ENCODE measurements at places on chromosomes 4 and X.
A peak's percentile ranks its signal among the peaks of the same experiment; 100 is the strongest.

GRCh38 chrX:119997570-119997969 is 54.0 kb upstream of the NKAP start:
- no peak for DNase-seq

GRCh38 chrX:151679798-151680402 is 15.4 kb upstream of the PRRG3 start:
- DNase-seq, result no peak

DNA sequence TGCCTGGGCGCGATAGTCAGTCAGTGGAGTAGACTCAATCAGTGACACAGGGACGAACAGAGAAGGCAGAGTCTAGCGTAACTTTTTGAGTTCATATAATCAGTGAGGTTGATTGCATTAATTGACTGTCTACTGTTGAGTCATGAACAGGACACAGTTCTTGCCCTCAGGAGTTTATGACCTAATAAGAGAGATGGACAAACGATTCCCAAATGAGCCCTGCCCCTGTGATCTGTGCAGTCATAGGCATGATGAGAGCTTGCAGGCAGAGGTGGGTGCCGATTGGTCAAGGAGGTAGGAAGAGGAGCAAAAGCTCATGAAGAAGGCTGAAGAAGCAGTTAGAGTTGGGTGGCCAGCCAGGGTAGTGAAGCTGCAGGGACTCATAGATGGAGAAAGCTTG is 57.1 kb downstream of the ADD1 start:
- DNase-seq, result no peak

GRCh38 chr4:18022572-18023050 is 1.1 kb upstream of the LCORL start:
- no peak for DNase-seq

DNA sequence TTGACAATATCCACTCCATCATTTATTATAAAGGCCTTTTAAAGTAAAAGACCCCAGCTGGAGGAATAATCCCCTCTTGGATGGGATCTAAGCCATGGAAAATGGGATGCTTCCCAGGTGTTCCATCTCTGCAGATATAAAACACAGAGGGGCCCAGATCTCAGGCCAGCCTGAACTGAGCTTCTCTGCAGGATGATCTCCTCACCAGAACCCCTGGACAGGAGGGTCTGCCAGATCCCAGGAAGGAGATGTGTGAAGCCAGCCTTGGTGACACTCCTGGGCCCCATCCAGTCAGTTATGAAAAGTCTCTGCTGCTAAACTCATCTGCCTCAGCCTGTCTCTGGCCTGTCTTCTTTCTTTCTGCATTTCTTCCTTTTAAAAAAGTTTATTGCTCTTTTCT is 56.7 kb downstream of the HTRA3 start:
- no peak for DNase-seq

- no peak for DNase-seq
Measured at GRCh38 chr4:1807332-1807777, 14.3 kb downstream of the FGFR3 start.

DNA sequence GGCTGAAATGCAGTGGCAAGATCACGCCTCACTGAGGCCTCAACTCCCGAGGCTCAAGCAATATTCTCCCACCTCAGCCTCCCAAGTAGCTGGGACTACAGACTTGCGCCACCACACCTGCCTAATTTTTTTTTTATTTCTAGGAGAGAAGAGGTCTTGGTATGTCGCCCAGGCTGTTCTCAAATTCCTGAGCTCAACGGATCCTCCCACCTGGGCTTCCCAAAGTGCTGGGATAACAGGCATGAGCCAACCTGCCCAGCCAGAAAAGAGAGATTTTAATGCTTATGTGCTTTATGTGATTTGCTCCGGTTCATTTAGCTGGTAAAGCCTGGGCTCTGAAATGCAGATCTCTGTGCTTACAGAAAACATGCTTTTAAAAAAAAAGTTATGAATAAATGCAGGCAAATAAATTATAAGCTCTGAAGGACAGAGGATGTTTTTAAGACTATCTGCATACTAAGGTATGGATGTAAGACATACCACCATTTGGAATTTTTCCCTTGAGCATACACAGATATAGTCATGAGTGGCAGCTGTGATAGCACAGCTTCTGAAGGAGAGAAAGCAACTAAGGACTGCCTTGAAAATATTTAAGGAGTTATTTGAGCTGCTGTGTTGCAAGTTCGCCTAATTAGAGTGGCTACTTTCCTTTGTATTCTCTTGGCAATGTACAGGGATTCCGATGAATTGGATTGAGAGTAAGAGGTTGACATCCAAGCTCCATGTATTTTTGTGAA is 13.8 kb downstream of the GUCY1B1 start:
- no peak for DNase-seq

GRCh38 chr4:113617195-113617594 is 144.3 kb downstream of the CAMK2D start:
- DNase-seq, result no peak

- DNase-seq, result no peak
Measured at GRCh38 chr4:66852843-66853242, 692.5 kb downstream of the CENPC start.

- no peak for DNase-seq
Measured at GRCh38 chrX:153697924-153698865, 10.5 kb downstream of the SLC6A8 start.

DNA sequence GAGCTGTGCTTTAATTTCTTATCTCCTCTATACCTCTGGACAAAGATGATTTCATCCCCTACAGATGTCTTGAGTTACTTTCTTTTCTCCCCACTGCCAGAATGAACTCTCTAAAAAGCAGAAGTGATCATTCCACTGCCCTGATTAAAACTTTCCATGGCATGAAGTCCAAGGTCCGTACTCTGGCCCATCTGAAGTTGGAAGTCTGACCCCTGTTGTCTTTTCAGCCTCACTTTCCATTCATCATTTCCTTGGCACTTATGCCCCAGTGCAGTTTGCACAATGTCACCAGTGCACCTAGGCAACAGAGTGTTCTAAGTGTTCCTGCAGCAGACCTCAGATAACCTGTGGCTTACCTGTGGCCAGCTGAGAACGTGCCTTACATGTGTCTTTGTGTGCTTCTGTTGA is 242.4 kb downstream of the FRAS1 start:
- DNase-seq, result no peak

DNA sequence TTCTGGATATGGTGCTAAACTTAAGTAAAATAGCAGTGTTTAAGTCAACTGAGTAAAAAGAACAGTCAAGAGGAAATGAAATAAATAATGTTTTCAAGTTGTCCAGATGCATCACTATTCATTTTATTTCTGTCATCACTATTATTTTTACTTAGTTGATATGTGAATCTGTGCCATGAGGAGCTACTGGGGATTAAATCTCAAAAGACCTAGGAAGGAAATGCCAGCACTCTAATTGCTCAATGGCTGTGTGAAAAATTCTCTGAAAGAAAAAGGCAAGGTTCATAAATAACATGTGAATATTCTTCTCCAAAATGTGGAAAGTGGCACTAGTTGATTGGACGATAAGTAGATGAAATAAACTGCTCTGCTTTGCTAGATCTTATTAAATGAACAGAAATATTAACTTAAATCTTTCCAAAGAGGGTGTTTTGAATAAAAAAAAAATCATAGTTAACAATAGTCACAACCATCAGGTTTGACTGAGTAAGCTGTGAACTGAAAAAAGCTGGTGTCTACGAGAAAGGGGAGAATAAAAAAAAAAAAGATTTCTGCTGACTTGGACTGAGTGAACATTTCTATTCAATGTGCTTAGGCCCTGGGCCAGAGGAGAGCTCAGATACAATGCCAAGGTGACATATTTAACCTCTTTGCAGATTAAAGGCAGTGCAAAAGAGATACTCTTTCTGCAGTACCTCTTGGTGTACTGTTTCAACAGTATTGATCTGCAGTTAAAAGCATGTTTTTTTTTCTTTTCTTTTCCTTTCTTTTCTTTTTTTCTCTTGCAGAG is 1.6 kb downstream of the SPARCL1 start:
- no peak for DNase-seq

DNA sequence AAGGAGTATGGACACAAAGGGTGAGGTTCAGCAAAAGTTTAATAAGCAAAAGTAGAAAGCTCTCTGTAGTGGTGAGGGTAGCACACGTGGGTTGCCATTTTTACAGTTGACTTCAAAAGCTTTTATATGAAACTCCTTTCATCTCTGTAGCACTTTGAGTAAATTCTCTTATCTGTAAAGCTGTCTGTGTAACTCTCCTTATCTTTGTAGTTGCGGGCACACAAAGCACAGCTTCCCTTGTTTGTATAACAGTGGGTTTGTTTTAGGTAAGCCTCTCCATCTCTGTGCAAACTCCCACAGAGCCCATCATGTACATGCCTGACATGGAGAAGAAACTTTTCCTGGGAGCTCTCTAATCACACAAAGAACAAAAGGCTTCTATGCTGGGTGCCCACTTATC is 325.9 kb upstream of the PABPC5 start:
- no peak for DNase-seq

- peak; percentile 70 for DNase-seq
Measured at GRCh38 chr4:102449751-102450352, 51.3 kb upstream of the NFKB1 start.

GRCh38 chrX:38262715-38263620 is 42.3 kb upstream of the SRPX start:
- DNase-seq, result no peak

- no peak for DNase-seq
Measured at GRCh38 chrX:1598876-1599790, 7.7 kb downstream of the AKAP17A start.

- DNase-seq, result no peak
Measured at GRCh38 chr4:88802585-88803286, 105.1 kb upstream of the NAP1L5 start.

DNA sequence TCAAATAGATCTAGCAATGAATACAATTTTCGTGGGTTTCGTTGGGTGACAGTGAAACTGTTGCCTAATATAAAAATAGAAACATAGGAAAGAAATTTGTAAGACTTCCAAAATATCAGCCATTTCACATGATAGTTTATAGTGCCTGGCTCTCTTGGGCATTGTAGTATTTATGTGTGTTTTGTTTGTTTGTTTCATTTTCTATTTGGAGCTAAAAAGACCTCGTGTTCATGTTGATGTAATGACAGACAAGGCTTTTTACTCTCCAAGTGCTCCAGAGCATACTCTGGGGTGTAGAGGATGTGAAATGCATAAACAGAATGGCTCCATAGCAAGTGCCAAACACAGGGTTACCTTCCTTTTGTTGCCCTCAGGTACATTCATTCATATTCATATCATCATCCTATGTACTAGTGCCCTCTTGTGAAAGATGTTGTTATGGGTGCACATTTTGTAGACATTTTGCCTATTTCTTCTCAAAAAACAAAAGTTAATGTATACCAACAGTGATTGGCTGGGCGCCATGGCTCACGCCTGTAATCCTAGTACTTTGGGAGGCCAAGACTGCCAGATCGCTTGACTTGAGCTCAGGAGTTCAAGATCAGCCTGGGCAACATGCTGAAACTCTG is 100.7 kb upstream of the AMOT start:
- DNase-seq, result peak; percentile 1

DNA sequence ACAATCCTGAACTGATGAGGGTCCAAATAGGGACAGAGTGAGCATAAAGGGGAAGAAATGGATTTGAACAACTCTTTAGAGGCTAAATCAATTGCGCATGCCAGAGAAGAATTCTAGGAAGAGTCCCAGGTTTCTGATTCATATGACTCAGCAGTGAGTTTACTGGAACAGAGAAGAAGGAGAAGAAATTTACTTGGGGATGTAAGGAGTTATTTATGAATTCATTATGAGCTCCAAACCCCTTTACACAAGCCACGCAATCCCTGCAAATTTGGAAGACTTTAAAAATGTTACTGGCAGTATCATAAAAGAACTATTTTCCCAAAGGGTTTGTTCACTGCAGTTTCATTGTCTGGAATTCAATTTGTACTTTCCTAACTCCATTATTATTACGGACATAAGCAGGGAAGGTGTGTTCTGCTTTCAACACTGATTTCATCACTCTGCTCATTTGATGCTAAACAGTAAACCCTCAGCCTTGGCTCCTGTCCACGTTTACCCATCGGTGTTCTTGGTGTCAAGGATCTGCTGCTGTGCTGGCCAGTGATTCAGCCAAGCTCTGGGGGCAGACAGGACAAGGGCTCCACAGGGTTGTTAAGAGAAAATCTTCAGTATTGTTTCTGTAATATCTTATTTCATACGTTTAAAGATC is 273.7 kb downstream of the HNRNPD start:
- no peak for DNase-seq

- no peak for DNase-seq
Measured at GRCh38 chrX:120419463-120419862, 49.6 kb downstream of the LAMP2 start.

GRCh38 chrX:116435597-116435996 is 809 bp upstream of the SLC6A14 start:
- DNase-seq, result no peak

GRCh38 chr4:11633430-11633829 is 204.7 kb upstream of the HS3ST1 start:
- no peak for DNase-seq

DNA sequence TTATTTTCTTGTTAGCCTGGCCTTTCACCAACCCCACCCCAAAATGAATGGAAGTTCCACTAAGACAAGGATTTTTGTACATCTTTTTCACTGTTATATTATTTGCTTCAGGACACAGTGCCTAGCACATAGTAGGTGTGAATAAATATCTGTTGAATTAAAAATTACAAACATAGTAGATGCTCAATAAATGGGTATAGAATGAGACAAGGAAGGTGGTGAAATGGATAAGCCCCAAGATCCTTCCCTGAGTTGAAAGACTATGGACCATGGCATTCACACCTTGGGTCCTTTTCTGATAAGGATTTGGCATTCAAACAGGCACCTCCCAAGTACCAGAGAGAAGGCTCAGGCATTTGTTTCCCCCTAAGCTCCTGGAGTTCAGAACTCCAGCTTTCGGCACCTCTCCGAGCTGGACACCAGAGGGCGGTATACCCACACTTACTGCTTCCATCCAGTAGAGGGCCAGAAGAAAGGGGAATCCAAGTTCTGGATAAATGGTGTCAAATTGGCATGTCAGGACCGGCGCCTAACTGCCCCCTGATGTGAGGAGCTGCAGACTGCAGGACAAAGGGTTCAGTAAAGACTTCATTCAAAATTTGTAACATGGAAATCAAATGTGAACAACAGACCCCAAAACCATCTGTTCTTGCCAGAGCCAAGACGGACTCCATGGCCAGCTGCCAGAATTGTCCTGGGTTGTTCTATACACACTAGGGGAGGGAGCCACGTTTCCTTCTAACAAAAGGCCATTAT is 193.0 kb downstream of the GPC3 start:
- peak; percentile 70 for DNase-seq

GRCh38 chr4:152363086-152363485 is 172.8 kb downstream of the FBXW7 start:
- DNase-seq, result no peak

DNA sequence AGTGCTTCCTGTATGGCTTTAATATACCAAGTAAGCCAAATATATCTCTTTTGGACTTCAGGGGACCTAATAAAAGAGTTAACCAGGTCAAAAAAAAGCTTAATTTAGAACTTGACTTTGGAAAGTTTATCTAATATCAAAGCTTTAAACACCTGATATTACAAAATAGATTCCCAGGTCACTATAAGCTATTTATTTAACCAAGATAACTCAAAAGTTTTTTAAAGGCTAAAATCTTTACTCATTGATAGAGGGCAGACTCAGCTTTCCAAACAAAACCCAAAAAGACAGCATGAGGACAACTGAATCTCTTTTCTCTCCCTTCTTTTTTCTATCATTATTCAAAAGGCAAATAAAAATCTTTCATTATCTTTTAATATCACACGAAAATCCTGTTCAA is 19.5 kb downstream of the NUDT11 start:
- no peak for DNase-seq
